ENCODE measurements at places on chromosomes 3 and 15. TPM values are rescaled to one million over a fixed set of nuclear protein-coding genes. Genes with fewer than 3 reads are reported as not detected.

The C2CD4A gene
- total RNA-seq: 3.2 TPM

The KNL1 gene
- total RNA-seq: 18.1 TPM

The SLC28A2 gene
- not detected for total RNA-seq

The MED12L gene
- 0.11 TPM for total RNA-seq

The PLCB2 gene
- total RNA-seq: 7.1 TPM

The GLDN gene
- not detected for total RNA-seq

The FGF7 gene
- total RNA-seq: 0.14 TPM

The ZDHHC23 gene
- 6.1 TPM for total RNA-seq

The RCCD1 gene
- total RNA-seq: 9.5 TPM

The LRCH3 gene
- 44.0 TPM for total RNA-seq

The RPL15 gene
- 1,869 TPM for total RNA-seq

The DPPA4 gene
- total RNA-seq: not detected

The NEO1 gene
- 0.56 TPM for total RNA-seq

The CHDH gene
- total RNA-seq: 0.25 TPM

The ARL6 gene
- total RNA-seq: 7.0 TPM

The PRSS50 gene
- not detected for total RNA-seq

The HTR3E gene
- not detected for total RNA-seq

The MNS1 gene
- total RNA-seq: 1.5 TPM

The TMEM212 gene
- not detected for total RNA-seq

The ANKDD1A gene
- total RNA-seq: 2.1 TPM

The BUB1B gene
- total RNA-seq: 26.8 TPM

The EFHB gene
- total RNA-seq: 0.32 TPM

The AADACL2 gene
- not detected for total RNA-seq

The APOD gene
- total RNA-seq: 25.1 TPM

The NEK11 gene
- 2.2 TPM for total RNA-seq

The QRICH1 gene
- total RNA-seq: 62.7 TPM

The CD80 gene
- not detected for total RNA-seq

The SUSD5 gene
- total RNA-seq: 3.8 TPM

The ABHD6 gene
- total RNA-seq: 5.9 TPM

The SPINK8 gene
- total RNA-seq: not detected

The ADAMTSL3 gene
- not detected for total RNA-seq

The ROPN1 gene
- total RNA-seq: not detected

The CSK gene
- total RNA-seq: 46.1 TPM

The NOX5 gene
- under 0.01 TPM for total RNA-seq

The DCBLD2 gene
- 71.7 TPM for total RNA-seq

The GOLGA6B gene
- total RNA-seq: not detected

The PLS1 gene
- 3.4 TPM for total RNA-seq

The GNAT1 gene
- under 0.01 TPM for total RNA-seq

The GRM2 gene
- total RNA-seq: 0.18 TPM

The CIB2 gene
- total RNA-seq: 1.6 TPM

The FGF12 gene
- 1.3 TPM for total RNA-seq

The SAXO2 gene
- total RNA-seq: 0.11 TPM

The STAC gene
- not detected for total RNA-seq

The GOLGA6D gene
- not detected for total RNA-seq

The OSTN gene
- total RNA-seq: not detected

The ADPRH gene
- 8.3 TPM for total RNA-seq

The TRH gene
- total RNA-seq: not detected

The COL6A6 gene
- not detected for total RNA-seq

The ROBO1 gene
- total RNA-seq: 16.8 TPM

The SAMMSON gene
- total RNA-seq: not detected

The PROK2 gene
- not detected for total RNA-seq

The IL5RA gene
- total RNA-seq: not detected

The CTXN2 gene
- under 0.01 TPM for total RNA-seq
